ENCODE measurements at places on chromosomes 3 and 15.

- DNase-seq = no peak
Observed at GRCh38 chr3:46283881-46284450, 41.7 kb downstream of the CCR3 start.

DNA sequence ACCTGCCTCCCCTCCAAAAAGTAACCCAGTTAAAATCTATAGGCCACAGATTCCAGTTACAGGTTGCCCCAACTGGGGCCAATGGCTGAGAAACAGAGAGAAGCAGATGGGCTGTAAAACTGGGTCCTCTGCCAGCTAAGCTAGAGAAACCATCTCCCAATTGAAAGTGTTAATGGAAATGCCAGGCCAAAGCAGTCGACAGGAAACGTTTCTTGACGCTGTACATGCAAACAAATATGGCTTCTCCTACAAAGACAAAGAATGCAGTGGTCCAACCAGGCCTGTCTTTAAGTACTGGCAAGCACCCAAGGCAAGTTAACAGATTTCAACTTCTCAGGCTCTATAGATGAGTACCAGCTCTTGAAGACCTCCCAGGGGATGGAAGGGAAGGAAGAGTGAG is 71.3 kb downstream of the MAGI1 start:
- DNase-seq = no peak

DNA sequence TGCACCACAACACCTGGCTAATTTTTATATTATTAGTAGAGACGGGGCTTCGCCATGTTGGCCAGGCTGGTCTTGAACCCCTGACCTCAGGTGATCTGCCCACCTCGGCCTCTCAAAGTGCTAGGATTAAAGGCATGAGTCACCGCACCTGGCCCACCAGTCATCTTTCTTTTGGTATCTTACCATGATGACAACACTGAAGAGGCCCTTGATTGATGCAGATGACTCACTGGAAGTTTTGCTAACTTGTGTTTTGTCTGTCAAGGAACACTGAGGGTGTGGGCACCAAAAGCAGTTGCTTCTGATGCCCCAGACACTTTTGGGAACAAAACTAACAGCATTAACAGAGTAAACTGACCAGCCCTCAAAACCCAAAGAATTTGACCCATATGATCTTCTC is 88.3 kb downstream of the MYO5A start:
- DNase-seq = no peak

GRCh38 chr3:141412087-141412935 is 44.0 kb downstream of the ZBTB38 start:
- peak; percentile 66 for DNase-seq

- DNase-seq = no peak
Observed at GRCh38 chr15:100966997-100967396, 47.8 kb downstream of the LRRK1 start.

- no peak for DNase-seq
Observed at GRCh38 chr3:148227534-148227933, 470.2 kb upstream of the AGTR1 start.

DNA sequence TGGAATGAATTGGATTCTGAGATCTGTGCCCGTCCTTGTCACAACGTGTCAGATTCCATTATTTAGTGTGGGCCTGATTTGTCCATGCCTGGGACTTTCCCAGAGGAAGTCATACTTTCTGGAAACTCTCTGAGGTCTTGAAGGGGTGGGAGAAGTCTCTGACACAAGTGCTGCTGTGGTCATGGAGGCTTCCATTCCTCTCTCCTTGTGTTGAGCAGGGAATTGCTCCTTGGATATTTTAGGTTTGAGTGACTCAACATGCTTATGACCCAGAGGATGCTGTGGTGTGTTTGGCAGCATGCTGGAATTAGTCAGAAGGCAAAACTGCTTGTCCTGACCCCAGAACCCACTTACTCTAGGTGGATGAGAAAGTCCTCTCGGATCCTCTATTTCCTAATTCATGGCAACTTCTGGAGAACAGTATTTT is 132.1 kb downstream of the LPP start:
- no peak for DNase-seq

GRCh38 chr3:120173056-120173675 is 78.9 kb upstream of the GSK3B start:
- no peak for DNase-seq

- peak; percentile 35 for DNase-seq
Observed at GRCh38 chr3:194577986-194578905, 55.0 kb downstream of the TMEM44 start.

DNA sequence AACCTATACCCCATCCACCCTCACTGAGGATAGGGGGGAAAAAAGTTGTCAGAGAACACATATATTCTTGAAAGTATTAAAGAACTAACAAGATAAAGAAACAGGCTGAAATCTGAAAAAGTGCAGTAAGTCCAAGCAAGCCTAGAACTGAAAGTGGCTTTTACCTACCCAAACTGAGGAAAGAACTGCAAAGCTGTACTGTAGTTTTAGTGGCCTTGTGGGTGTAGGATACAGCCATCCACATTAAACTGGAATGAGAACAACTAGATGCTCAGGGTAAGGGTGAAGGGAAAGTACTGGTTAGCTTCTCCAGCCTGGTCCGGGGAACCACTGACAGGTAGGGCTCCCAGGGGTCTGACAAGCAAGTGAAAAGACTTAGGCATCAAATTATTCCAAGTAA is 10.1 kb downstream of the UBP1 start:
- DNase-seq = no peak

- no peak for DNase-seq
Observed at GRCh38 chr15:35966781-35967180, 420.8 kb upstream of the DPH6 start.

- no peak for DNase-seq
Observed at GRCh38 chr15:32041294-32041693, 11.0 kb downstream of the CHRNA7 start.

DNA sequence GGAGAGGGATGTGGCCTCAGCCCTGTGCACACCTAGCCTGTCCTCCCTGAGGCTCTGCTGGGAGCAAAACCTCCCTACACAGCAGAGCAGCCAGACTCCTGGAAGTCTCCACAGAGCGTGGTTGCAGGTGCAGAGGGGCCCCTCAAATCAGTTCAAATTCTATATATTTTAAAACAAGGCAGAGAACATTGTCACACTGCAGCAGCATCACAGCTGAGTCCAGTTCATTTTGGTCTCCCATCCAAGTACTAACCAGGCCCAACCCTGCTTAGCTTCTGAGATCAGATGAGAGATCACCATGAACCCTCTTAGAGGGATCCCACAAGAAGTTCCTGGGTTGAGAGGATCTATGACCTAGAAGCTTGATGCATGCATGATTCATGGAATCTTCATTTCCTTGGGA is 331.0 kb upstream of the RGMA start:
- no peak for DNase-seq

DNA sequence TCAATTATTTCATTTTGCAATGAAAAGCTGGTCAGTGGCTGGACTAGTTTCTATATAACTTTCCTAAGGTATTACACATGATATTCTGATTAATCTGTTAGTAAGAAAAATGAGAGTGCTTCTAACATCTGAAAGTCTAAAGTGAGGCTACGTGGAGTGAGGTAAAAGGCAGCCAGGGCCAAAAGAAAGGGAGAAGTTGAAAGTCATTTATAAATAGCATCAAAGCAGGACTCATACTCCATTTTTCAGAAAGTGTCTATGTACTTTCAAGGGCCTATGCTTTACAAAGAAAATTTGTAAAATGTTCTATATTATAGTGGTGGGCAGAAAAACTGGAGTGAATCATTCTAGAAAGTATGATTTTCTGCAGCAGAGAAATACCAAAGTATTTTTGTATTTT is 80.0 kb downstream of the CSNK1G1 start:
- DNase-seq = no peak

Measured in CD4-positive, alpha-beta T cell treated with Interferon gamma for 1 hour (primary cell).